ENCODE measurements at places on chromosomes 3 and 15.
A peak's percentile ranks its signal among the peaks of the same experiment; 100 is the strongest.

- no peak for ATAC-seq
Measured at GRCh38 chr15:101018450-101018849, 99.3 kb downstream of the LRRK1 start.

- ATAC-seq: no peak
Measured at GRCh38 chr3:115022835-115023398, 124.2 kb downstream of the ZBTB20 start.

DNA sequence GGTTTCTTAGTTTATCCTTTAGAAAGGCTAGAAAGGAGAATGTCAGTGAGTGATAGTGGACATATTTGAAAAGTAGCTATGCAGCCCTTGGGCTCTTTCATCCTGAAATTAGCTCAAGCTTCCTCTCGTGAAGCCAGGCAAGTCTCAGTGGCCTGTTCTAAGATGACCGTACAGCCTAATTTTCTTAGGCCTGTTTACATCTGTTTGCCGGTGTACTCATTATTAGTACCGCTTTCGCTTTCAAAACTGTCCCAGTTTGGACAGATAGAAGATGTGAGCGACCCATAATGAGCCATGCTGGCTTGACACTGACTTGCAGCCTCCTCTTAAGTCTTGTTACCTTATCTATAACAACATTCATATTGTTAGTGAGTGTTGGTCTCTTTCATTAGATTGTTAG lies 5.7 kb upstream of the ARL14 start:
- ATAC-seq: no peak

DNA sequence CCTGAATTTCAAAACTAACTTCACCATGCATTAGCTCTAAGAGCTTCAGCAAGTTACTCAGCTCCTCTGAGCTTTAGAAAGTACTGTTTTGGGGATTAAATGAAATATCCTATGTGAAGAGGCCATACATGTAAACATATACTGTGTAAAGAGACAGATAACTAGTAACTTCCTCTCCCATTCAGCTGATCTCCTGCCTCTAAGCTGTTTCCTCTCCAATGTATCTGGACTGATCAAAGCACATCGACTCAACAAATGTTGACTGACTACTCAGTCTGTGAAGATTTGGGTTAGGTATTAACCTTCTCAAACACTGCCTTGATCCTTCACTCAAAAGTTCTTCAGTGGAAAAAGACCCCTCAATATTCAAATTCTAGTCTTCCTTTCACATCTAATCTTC lies 82.0 kb downstream of the BOC start:
- ATAC-seq: no peak

DNA sequence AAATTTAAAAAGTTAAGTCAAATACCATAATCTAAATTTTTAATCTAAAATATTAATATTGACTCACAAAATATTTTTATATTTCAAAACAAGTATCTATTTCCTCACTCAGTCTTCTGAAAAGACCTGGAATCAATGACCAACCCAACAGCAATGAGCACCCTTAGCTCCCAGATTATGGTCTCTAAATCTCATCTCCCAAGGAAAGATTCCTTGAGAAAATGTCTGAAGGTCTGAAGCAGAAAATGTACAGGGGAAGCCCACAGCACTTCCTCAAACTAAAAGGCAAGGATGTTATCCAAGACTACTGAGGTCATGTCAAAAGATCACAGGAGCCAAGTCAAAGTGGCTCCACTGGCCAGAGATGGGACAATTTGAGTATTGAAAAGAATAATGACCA lies 51.0 kb upstream of the SLCO2A1 start:
- no peak for ATAC-seq

DNA sequence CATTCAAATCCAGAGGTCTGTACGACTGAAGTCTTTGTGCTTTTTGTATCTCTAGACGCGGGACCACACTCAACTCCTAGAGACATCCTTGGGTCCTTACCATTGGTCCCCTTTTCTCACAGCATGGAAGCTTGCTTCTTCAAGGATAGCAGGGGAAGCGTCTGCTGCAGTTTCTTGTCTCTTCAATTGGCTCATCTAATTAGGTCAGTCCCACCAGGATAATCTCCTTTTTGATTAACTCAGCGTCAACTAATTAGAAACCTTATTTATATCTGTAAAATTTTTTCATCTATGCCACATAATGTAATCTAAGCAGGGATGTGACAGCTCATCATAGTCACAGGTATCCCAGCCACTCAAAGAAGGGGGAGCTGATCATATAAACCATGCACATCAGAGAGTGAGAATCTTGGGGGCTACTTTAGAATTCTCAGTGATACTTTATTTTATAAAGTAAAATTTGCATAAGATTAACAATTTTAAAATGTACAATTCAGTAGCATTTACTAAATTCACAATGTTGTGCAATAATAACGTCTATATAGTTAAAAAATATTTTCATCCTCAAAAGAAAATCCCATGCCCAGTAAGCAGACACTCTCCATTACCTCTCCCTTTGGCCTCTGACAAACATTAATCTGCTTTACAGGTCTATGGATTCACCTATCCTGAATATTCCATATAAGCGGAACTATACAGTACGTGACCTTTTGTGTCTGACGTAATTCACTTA lies 47.5 kb upstream of the ZNF385D start:
- no peak for ATAC-seq

- ATAC-seq: no peak
Measured at GRCh38 chr3:21357241-21357640, 393.8 kb downstream of the ZNF385D start.

GRCh38 chr3:99862208-99862607 lies 44.5 kb downstream of the CMSS1 start:
- peak; percentile 54 for ATAC-seq

GRCh38 chr3:106457281-106458180 lies 588.7 kb upstream of the CBLB start:
- ATAC-seq: peak; percentile 84

DNA sequence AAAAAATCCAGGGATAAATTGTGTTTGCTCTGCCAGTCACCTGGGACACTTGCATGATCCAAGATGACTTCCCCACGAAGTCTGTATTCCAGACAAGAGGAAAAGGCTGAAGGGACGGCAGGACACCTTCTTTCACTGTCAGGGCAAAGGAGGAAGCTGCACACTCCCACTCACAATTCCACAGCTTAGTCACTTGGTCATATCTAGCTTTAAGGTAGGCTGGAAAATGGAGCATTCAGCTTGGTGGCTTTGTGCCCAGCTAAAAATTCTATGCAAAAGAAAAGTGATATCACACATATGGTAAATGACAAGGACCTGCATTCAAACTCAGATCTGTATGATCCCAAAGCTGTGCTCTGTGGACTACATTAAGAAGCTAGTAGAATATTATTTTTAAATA lies 109.2 kb upstream of the TPM1 start:
- ATAC-seq: no peak

DNA sequence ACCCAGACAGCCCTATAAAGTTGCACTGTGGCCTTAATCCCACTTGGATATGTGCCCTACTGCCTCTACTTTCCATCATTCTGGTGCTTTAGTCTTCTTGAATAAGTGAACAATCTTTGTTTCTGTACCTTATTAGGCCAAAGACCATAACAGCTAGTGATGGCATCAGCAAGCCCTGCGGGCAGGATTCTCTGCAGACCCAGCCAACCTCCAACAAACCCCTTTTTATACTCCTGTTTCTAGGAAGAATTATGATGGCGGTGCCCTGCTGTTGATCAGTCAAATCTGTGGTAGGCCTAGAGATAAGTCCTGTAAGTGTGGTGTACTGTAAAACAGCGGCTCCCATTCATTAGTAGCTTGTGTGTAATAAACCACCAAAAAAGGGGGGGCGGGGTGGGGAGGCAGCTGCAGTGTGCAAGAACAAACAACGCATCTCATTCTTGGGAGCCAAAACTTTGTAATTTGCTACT lies 40.5 kb downstream of the SOX2 start:
- no peak for ATAC-seq

- no peak for ATAC-seq
Measured at GRCh38 chr3:42697289-42698051, 5.1 kb downstream of the HHATL start.

GRCh38 chr3:49611719-49612118 lies 57.4 kb downstream of the BSN start:
- ATAC-seq: no peak

DNA sequence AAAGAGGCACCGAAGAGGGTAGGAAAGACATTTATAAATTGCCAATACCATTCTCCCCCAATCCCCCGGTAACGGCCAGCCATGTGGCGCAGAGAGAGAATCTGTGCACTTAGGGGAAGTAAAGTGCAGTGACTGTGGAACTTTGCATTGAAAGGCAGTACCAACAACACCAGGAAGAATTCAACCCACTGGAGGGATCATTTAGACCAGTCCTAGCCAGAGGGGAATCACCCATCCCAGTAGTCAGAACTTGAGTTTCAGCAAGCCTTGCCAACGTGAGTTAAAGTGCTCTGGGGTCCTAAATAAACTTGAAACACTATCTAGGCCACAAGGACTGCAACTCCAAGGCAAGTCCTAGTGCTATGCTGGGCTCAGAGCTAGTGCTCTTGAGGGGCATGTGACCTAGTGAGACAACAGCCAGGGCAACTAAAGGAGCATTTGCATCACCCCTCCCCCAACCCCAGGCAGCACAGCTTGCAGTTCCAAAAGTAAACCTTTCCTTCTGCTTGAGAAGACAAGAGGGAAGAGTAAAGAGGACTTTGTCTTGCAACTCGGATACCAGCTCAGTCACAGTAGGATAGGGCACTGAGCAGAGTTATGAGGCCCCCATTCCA lies 15.0 kb downstream of the CEP70 start:
- ATAC-seq: no peak

- ATAC-seq: no peak
Measured at GRCh38 chr15:64836023-64836536, 5.6 kb upstream of the PLEKHO2 start.

DNA sequence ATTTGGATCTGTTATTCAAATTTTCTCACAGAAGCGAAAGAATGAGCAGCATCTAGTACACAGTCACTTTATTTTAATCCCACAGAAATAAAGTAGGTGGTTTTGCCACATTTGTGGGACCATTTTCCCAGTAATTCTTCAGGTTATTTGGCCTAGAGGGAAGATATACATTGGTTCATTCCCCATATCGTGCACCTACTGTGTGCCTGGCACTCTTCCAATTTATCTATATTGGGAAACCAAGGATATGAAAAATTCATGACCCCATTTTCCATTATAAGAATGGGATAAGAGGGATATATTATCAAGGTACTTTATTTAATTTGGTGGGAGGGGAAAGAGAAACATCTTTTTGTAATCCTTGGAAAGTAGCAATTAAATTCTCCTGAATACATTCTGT lies 35.1 kb downstream of the TRIP4 start:
- ATAC-seq: no peak

DNA sequence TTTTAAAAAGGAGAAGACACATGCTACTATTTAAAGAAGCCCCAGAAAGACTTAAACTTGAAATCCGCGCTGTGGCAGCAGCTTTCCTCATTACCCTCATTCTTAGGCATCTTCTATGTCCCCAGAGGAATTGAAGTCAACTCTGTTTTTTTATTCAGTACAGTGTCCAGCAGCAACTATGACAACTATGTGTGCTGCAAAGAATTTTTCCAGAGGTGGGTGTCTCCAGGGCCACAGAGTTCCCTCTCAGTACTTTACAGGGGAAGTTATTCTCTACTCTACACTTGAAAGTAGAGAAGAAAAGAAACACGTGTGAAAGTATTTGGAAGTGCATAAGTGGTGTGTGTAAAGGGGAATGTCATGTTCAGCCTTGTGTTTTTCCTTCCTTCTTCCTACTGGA lies 32.0 kb downstream of the GATM start:
- no peak for ATAC-seq

DNA sequence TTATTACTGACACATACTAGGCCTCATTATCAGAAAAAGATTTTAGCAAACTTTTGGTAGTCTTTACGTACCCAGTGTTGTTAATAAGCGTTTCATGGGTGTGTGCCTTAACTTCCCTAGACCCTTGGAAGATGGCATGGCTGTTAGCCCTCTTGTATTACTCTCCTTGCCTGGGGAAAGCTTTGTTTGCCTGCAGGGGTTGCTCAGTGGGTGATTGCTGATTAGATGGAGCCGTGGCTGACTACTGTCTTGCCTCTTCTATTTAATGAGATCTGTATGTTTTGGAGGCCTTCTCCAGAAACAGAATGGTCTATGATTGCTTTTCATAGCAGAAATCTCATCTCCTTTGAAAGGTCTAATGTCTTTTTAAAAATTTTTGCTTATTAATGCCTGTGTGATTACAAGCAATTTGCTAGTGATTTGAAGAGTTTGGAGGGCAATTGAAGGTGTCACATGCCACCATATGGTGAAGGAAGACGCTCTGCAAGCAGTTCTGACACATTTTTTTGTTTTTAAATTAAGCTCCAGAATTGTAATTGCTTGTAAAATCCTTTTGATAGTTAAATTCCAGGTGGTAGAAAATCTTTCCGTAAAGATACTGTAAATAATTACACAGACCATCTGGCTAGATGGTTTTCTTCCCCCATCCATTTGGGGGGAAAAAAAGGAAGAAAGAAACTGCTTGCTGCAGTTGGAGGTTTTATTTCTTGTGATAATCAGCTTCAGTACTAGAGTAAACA lies 11.4 kb upstream of the C3orf20 start:
- no peak for ATAC-seq

DNA sequence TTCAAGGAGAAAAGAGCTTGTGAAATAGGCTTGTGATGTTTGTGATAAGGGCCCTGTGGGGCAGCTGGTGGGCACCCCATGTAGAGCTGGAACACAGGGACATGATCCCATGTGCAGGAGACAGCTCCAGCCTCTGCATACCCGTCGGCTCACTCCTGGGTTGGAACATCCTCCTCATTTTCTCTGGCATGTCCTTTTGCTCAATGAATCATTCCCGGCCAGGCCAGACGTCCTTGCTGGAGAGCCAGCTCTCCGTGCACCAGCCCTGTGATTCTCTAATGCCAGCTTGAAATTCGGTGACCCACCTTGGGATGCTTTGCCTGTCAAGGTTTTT lies 77.3 kb downstream of the SMAD3 start:
- ATAC-seq: peak; percentile 75

DNA sequence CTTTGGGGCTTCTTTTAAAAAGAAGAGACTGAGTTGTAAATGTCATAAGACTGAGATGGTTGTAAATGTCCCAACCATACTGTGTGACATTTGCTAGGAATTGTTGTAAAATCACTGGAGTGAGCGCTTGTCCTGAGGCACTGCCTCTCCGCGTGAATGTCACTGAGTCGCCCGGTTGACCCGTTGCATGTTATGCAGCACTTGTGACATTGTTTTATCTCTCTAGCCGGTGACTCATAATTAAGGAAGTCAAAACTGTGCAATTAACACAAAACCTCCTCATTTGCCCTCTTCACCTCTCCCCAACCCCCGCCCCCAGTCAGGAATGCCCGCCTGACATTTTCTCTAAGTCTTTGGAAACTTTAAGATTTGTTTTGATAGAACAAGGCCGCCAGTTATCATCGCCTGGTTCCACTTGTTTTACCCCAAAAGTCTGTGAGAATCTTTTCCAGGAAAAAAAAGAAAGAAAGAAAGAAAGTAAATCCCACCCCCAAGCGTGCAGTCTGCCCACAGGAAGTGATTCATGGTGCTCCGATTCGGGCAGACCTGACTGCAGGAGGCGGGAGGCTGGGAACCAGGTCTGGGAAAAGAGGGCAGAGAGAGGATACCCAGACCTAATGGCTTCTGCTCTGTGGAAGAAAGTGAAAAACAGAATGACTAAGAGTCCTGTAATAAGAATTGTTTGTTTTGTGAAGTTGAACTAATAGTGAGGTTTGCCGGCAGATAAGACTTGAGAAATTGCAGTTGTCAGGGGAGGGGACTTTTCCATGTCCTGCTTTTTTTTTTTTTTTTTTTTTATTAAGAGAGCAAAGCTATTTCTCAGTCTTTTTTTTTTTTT lies 84.8 kb downstream of the SMAD3 start:
- peak; percentile 83 for ATAC-seq

GRCh38 chr3:124478830-124479229 lies 251.4 kb upstream of the UMPS start:
- no peak for ATAC-seq

Measured in SK-N-SH treated with all-trans-retinoic acid at 6 μM for 48 hours (cell line).